ENCODE measurements at places on chromosomes 7 and 10. TPM values are rescaled to one million over a fixed set of nuclear protein-coding genes. Genes with fewer than 3 reads are reported as not detected.

The LRRD1 gene
- total RNA-seq: 0.49 TPM

DNA sequence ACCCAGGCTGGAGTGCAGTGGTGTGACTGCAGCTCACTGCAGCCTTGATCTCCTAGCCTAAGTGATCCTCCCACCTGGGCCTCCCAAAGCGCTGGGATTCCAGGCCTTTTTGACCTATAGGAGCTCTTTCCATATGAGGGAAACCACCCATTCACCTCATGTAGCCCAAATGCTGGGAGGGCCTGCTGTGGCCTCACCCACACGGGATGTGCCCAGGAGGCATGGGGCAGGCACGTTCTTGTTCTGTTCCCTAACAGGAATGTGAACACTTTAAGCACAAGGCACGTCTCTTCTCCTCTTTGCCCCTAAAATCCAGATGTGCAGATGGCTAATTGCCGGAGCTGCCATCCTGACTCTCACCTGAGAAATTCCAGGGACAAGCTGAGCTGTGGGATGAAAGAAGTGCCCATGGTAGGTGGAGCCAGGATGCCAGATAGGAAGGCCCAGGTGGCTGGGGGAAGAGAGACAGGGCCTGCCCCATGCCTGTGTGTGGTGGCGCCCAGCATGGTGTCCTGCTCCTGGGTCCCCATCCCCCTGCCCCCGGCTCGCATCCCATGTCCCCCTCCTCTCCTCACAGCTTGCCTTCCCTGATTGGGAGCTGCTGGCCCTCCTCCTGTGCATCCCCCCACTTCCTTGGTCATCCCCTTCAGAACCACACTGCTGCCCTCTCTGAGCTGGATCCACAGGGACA, 17.3 kb downstream of the CAMK2B start:
- no peak overlapping the region for H3K27ac ChIP-seq
- H3K36me3 ChIP-seq: no peaks in the 10 kb centered on the region
- H3K4me3 ChIP-seq: no peak overlapping the region
- DNase-seq: peak; percentile 93
- H3K27me3 ChIP-seq: no peaks in the 10 kb centered on the region

DNA sequence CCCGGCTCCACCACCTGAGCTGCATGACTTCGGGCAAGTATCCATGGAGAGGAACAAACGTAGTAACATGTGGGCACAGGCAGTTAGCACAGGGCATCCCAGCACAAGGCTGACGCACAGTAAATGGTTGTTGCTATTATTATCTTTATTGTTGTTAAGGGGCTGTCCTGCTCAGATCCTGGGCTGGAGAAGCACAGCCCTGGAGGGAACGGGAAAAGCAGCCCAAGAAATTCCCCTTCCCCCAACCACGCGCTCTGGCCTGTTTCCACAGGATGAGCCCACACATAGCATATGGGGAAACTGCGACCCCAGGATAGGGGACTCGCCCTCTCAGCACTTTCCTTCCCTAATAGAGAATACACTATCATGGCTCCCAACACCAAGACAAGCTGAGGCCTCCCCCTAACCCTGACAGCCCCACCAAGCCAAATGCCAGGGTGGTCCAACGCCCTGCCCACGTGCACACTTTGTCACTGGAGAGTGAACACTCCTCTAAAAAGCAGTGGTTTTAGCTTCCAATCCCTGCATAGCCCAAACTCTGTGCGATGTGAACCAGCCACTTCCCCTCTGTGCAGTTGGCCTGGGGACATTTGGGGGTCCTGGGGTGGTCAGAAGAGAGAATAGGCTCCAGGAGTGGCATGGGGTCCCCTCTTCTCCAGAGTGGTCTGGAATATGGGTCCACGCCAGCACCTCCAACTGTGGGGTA, 11.0 kb downstream of the PSD start:
- no peak for DNase-seq
- H3K4me3 ChIP-seq: peak overlapping the region; percentile 40
- no peak overlapping the region for H3K27ac ChIP-seq
- H3K4me1 ChIP-seq: peaks cover 27% of the 10 kb centered on the region
- H3K27me3 ChIP-seq: peaks cover 6% of the 10 kb centered on the region

GRCh38 chr7:41007351-41007751, 695.5 kb downstream of the INHBA start:
- H3K36me3 ChIP-seq: no peaks in the 10 kb centered on the region
- H3K27me3 ChIP-seq: no peaks in the 10 kb centered on the region
- DNase-seq: no peak
- peaks cover 7% of the 10 kb centered on the region for H3K4me1 ChIP-seq
- H3K27ac ChIP-seq: no peak overlapping the region
- H3K4me3 ChIP-seq: no peak overlapping the region

DNA sequence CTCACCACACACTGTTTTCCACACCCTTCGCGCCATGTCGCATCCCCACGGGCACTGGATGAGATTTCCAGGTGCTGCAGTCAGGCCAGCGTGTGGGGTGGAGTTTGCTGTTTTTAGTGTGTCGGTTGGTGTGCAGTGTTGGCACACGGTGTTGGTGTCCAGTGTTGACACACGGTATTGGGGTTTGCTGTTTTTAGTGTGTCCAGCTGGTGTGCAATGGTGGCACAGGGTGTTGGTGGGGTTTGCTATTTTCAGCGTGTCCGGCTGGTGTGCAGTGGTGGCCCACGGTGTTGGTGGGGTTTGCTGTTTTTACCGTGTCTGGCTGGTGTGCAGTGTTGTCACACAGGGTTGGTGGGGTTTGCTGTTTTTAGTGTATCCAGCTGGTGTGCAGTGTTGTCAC, 20.1 kb upstream of the PRKAR1B start:
- H3K27me3 ChIP-seq: no peaks in the 10 kb centered on the region
- H3K4me1 ChIP-seq: no peaks in the 10 kb centered on the region
- no peak overlapping the region for H3K27ac ChIP-seq
- no peak for DNase-seq
- no peak overlapping the region for H3K4me3 ChIP-seq

DNA sequence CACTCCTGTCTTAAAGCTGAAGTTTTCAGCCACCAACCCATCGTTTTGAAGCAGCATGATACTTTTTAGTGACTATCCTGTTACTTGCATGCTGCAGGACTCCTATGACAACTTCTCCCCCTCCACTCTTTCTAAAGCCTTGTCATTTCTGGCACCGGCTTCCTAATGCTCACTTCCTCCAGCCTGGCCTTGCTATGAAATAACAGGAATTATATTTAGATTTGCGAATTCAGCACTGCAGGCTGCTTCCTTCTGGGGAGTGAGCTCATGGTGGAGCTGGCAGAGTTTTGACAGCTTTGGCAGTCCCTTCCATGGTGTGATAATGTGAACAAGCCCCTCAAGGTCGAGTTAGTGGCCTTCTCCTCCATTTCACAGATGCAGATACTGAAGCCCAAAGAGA, 13.4 kb downstream of the BLNK start:
- no peaks in the 10 kb centered on the region for H3K4me1 ChIP-seq
- H3K27me3 ChIP-seq: no peaks in the 10 kb centered on the region
- no peak overlapping the region for H3K4me3 ChIP-seq
- no peak overlapping the region for H3K27ac ChIP-seq
- no peaks in the 10 kb centered on the region for H3K36me3 ChIP-seq
- DNase-seq: no peak

The DPYSL4 gene
- total RNA-seq: 0.49 TPM

The FAM20C gene
- 22.1 TPM for total RNA-seq

The HEPACAM2 gene
- total RNA-seq: not detected

GRCh38 chr10:114319406-114320248, 80.6 kb downstream of the VWA2 start:
- peaks cover 7% of the 10 kb centered on the region for H3K36me3 ChIP-seq
- DNase-seq: no peak
- no peaks in the 10 kb centered on the region for H3K27me3 ChIP-seq
- H3K4me3 ChIP-seq: no peak overlapping the region
- H3K27ac ChIP-seq: peak overlapping the region; percentile 59
- H3K4me1 ChIP-seq: peaks cover 5% of the 10 kb centered on the region

- no peaks in the 10 kb centered on the region for H3K27me3 ChIP-seq
- H3K36me3 ChIP-seq: no peaks in the 10 kb centered on the region
- no peak overlapping the region for H3K27ac ChIP-seq
These were observed 208.1 kb upstream of the HDAC9 start for GRCh38 chr7:18287482-18287881.

DNA sequence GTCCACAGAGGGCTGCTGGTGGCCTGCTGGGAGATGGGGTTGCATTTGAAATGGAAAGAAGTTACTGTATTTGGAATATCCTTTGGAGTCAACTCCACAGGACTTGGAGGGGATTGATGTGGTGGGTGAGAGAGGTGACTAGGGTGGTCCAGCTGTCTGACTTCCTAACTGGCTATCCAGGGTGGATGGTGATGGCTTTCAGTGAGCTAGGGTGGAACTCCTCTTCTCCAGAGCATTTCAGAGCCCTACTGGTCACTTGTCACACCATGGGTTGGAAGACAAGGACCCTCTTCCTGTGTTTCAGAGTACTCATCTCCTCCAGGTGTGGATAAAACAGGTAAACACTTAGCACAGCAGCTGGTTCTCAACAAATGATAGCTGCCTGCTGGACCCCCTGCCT, 3.3 kb upstream of the ADAMTS14 start:
- no peak for DNase-seq
- no peaks in the 10 kb centered on the region for H3K36me3 ChIP-seq
- H3K27ac ChIP-seq: no peak overlapping the region
- H3K4me1 ChIP-seq: peaks cover 26% of the 10 kb centered on the region
- no peak overlapping the region for H3K4me3 ChIP-seq
- H3K27me3 ChIP-seq: no peaks in the 10 kb centered on the region

The KCND2 gene
- 3.7 TPM for total RNA-seq

DNA sequence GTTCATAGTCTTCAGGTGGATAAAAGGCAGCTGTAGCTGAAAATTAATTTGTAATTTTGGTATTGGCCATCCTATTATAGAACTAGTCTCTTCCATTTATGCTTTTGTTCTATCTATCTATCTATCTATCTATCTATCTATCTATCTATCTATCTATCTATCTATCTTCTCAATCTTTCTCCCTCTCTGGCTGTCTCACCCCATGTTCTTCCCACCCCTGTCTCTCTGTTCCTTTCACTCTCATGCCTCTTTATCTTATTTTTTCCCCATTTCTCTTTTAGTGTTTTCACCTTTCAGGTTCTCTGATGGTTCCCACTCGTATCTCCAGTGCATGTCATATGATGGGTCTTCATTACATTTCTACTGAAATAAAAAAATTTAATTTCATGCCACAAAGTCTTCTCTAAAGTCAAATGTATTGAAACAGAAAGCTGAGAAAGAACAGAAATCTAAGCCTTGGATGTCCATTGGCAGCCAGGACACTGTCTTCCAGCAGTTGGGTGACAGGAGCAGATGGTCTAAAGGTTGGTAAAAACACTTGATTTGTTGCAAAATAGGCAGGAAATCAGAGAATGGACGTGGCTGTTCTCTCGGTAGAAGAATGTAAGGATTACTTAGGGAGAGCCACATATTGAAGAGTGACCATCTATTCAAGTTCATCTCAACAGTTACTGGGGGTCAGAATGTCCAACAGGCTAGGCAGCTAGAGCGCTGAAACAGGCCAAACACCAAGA, 127.0 kb downstream of the RELN start:
- no peaks in the 10 kb centered on the region for H3K27me3 ChIP-seq
- no peaks in the 10 kb centered on the region for H3K36me3 ChIP-seq
- H3K4me3 ChIP-seq: no peak overlapping the region
- H3K27ac ChIP-seq: no peak overlapping the region

The ZNHIT1 gene
- total RNA-seq: 55.2 TPM

The FZD8 gene
- 7.6 TPM for total RNA-seq

DNA sequence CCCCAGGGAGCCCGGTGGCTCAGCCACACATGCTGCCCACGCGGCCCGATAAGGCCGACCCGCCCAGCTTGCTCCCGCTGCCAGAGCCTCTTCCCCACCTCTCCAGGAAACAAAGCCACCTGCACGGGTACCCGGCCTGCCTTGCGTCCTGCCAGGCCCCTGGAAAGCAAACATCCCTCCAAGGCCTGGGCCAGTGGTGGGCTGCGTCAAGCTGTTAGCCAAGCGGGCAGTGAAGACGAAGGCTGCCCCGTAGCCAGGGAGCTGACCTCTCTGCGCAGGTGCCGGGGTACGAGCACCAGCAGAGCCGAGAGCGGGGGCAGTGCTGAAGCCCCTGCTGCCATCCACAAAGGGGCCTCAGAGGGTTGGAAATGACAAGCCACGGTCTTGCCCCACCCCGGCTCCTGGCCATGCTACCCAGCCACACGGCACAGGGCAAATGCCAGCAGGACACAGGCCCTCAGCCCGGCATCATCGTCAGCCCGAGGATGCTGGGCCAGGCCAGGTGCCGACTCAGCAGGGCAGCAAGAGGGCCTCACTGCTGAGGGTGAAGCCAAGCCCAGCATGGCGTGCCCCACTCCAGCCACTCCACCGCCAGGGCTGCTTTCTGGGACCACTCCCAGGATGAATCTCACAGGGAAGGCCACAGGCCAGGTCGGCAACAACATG, 140.0 kb downstream of the PTPRN2 start:
- DNase-seq: no peak
- no peak overlapping the region for H3K27ac ChIP-seq
- no peaks in the 10 kb centered on the region for H3K4me1 ChIP-seq
- H3K27me3 ChIP-seq: no peaks in the 10 kb centered on the region

DNA sequence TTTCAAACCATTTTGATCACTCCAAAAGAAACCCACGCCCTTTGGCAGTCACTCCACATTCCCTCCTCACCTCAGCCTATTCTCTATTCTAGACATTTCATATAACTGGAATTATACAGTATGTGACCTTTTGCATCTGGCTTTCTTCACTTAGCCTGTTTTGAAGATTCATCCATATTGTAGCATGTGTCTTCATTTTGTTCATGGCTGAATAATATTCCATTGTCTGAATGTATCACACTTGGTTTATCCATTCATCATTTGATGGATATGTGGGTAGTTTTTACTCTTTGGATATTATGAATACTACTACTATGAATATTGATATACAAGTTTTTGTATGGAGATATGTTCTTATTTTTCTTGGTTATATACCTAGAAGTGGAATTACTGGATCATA, 3.5 kb upstream of the OTUD1 start:
- DNase-seq: no peak
- H3K4me3 ChIP-seq: no peak overlapping the region
- H3K36me3 ChIP-seq: no peaks in the 10 kb centered on the region
- H3K27ac ChIP-seq: no peak overlapping the region
- no peaks in the 10 kb centered on the region for H3K27me3 ChIP-seq

GRCh38 chr10:129056734-129057689, 410.0 kb upstream of the MGMT start:
- no peak overlapping the region for H3K27ac ChIP-seq
- DNase-seq: no peak
- H3K4me3 ChIP-seq: no peak overlapping the region
- no peaks in the 10 kb centered on the region for H3K4me1 ChIP-seq

Data from vagina (tissue), 2 donors.